ENCODE measurements at places on chromosomes 1 and 21.

DNA sequence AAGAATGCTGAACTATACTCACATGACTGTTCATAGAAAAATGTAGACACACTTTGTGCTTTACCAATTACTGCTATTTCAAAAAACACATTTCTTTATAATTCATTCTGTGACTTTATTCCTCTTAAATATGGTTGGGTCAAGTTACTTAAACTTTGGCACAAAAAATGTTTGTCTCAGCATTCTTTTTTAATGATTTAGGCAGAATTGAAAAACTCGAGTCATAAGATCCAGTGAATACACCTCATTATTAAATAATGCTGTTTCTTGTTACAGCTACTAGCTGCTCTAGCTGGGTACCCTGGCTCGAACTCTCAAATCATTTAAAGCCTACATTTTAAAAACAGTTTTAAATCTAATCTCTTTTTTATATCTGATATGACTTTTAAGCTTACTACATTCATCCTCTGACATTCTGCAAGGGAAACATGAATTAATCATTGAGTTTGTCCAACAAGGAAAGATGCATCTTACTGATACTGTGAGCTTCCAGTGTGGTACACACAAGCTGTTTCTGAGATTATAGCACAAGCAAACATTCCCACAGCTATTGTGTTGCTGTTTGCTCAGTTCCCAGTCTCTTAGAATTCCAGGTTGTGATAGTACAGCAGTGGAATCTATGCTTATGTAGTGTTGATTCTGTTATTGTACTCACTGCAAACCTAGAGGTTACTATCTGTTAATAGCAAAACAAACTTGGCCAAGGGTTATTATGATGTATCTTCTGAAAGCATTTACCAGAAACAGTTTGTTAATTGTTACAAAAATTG, 746.5 kb downstream of the USP25 start:
- DNase-seq = no peak

GRCh38 chr1:156226116-156226538, 13.3 kb downstream of the PMF1 start:
- DNase-seq = no peak

- peak; percentile 52 for DNase-seq
Observed at GRCh38 chr1:20574686-20575540, 14.0 kb upstream of the CDA start.

DNA sequence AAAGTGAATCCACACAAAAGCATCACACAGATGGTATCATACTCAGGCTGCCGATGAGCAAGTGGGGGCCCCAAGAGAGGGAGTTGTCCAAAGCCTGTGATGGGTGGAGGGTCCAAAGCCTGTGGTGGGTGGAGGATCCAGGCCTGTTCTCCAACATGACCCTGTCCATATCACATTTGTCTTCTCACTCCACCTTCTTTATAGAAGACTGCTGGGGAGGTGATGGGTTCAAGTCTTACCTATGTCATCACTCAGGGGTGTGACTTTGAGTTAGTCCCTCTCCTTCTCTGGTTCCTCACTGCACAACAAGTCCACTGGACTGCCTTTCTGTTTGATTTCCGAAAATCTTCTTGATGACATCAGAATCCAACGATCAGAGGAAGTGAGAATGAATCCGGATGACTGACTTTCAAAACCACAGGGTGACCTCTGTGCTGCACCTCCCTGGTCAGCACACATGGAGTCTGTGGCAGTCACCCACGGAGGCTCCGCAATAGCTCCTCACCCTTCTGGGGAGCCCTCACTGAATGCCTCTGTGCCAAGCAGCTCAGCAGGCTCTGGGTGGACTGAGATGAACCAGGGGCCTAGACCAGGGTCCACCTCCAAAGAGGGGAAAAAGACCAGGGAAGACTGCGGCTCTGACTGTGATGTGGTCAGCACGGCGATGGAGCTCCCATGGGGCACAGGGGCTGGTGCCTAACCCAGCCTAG, 166.8 kb downstream of the HIVEP3 start:
- DNase-seq = no peak

DNA sequence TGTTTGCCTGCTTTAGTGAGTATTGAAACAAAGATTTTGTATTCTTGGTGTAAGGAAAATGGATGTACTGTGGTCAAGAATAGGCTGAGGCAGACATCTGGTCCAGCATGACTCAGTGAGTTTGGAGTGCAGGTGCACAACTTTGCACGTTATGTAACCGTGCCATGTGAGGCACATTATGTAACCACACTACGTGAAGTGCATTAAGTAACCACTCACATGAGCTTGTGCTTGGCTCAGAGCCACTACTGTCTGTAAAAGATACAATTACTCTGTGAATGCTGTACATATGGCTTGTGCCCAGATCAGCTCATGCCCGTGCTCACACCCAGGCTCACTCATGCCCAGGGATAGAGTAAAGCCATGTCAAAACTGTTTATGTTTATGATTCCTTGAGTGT, 216.8 kb downstream of the CTH start:
- no peak for DNase-seq

- no peak for DNase-seq
Observed at GRCh38 chr1:40853113-40853884, 8.9 kb downstream of the CITED4 start.

GRCh38 chr1:85137660-85138059, 63.2 kb downstream of the SYDE2 start:
- DNase-seq = no peak

- no peak for DNase-seq
Observed at GRCh38 chr1:215285013-215285800, 202.7 kb downstream of the KCNK2 start.

DNA sequence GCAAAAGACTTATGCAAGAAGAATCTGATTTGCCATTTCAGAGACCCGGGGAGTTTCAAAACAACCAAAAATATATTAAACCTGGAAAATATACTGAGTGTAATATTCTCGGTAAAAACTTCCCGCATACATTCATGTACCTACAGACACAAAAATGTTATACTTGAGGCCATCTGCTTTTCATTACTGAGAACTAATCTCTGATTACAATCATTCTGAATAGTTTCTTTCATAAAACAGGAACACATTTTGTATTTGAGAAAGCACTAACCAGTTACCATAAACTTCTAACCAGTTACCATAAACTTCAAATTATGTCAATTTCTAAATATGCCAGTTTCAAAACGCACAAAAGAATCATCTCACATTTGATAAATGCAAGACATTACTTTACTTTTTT, 7.8 kb downstream of the ZNHIT6 start:
- DNase-seq = no peak

DNA sequence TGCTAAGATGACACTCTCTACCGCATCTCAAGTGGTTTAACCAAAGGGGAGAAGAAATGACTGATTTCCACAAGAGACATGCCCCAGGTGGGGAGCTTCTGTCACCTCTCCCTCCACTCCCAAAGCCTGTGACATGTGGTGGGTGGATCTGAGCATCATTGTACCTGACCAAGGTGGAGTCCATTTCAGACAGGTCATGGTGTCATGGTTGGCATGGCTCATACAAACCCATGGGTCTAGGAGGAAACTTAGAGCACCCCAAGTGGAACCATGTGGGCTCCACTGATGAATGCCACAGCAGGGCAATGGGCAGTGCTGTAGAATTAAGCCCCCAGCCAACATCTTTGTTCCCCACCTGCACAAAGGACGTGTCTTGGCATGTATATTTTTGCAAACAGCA, 131.5 kb upstream of the EDN2 start:
- no peak for DNase-seq

- DNase-seq = no peak
Observed at GRCh38 chr1:204294357-204294756, 65.4 kb downstream of the PLEKHA6 start.

DNA sequence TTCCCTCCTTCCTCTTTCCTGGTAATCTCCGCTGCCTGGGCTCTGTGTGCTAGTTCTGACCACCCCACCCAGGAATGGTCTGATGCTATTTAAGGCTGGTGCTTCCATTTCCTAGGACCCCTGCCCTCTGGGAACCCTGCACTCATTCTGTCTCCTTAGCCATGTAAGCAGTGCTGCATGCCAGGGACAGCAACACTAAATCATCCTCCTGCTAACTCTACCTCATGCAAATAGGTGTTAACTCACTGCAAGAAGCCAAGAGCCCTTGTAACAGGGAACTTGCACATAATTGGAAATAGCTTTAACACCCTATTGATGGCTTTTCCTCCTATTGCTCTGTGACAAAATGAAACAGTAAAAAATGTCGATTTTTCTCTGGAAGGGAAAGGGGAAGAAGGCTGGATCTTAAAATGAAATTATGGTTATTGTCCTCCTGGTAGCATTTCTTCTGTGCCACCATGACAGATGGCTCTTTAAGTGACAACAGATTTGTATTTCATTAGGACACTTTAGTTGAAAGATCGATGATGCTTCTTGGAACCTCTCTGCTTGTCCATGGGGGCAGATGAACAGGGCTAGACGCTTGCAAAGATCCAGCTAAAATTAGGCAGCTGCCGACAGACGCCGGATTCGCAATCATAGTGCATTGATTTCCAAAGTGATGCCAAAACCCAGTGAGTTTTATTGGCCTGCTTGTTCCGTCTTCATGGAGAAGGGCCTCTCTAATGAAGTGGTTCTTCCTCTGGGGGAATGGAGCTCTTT, 551.7 kb downstream of the MATN1 start:
- no peak for DNase-seq

GRCh38 chr21:36323032-36323431, 3.0 kb downstream of the MORC3 start:
- no peak for DNase-seq

- DNase-seq = no peak
Observed at GRCh38 chr1:201039876-201040275, 16.4 kb upstream of the KIF21B start.

DNA sequence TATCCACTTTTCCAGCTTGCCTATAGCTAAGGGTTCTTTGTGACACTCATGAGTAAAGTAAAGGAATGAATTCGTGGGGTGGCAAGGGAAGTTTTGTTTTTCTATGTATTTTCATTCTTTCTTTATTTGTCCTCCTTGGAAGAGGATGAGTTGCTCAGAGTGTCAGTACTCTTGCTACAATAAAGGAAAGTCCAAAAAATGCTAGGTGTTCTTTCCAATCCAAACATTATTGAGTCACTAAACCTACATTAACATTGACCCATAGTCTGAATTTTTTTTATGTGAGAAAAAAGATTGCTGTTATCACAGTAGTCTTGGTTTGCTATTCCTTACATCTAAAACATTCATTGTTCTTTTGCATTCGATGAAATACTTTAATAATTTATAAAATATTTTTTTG, 959.9 kb upstream of the ADGRL4 start:
- DNase-seq = no peak

GRCh38 chr1:30751830-30752650, 5.5 kb downstream of the LAPTM5 start:
- no peak for DNase-seq

DNA sequence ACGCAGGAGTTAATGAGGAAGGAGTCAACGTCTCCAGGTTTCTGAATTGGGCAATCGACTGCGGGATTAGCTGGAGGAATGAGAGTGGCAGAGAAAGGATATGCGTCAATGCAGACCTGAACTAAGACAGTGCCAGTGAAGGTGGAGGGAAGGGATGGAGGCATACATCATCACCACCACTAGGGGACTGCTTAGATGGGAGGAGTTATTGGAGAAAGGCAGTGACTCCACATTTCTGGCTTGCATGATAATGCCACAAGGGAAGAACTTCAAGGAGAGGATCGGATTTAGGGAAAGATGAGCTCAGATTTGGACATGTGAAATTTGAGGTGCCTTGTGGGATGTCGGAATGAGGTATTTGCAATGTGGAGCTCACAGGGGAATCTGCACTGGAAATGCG, 17.5 kb downstream of the VASH2 start:
- no peak for DNase-seq

GRCh38 chr1:18954270-18955071, 2.0 kb downstream of the IFFO2 start:
- no peak for DNase-seq

DNA sequence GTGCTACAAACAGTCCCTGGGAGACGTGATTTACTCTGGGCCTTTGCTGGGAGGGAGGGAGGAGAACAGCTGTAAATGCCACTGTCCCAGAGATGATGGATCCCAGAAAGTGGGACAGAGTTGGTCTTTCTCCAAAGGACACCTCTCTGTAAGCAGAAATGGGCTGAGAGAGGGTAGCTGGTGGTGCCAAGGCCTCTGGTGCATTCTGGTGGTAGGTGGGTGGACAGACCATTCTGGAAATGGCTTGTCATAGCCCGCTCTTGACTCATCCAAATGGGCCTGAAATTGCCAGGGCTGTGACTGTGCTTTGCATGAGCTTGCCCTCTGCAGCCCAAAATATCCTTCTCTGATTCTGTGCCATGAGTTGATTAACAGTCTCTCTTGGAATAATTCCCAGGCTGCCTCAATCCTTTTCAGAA, 36.1 kb downstream of the CCDC185 start:
- no peak for DNase-seq

GRCh38 chr1:33032126-33032869, 4.4 kb downstream of the AK2 start:
- no peak for DNase-seq

DNA sequence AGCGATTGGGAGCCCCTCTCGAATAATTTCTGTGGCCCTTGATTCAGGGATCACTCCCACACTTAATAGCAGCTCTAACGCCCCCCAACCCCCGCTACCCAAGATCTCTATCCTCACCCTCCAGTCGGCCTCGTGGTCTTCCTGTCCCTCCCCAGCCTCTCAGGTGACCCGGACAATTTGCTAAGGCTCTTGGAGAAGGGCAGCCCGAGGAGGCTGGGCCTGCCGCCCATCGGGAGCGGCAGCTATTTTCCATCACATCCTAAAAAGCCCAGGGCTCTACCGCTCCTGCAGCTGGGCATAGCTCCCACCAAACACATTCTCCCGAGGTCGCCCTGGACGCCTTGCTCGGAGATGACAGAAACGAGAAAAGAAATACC, 12.0 kb upstream of the PHLDA3 start:
- no peak for DNase-seq

- no peak for DNase-seq
Observed at GRCh38 chr1:4128616-4129015, 228.5 kb upstream of the C1orf174 start.

DNA sequence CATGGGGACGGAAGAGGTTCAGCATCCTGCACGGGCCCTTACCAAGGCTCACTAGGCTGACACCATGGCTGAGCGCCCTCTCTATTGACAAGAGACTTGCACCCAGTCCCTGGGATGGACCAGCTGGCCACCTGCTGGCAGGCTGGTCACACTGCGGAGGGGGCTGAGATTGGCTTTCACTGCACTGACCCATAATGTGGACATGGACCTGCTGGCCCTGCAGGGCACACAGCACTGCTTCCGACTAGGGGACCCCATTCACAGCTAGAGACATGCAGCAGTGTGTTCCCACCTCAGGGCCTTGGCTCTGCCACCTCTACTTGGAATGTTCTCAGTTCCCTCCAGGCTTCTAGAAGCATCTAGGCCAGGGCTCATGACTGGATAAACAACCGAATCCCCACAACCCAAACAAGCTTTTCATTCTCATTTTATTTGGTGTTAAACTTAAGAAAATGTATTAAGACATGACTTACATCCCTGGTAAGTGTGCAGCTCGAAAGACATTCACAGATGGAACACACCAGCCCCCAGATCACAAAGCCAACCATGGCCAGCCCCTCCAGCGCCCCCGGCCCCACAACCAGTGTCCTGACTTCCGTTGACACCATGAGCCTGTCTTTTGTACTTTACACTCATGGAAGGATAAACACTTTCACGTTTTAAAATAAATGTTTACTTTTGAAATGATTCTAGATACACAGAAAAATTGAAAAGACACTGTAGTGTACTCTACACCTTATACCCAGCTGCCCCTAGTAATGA, 9.3 kb upstream of the SRARP start:
- peak; percentile 44 for DNase-seq

Measured in activated CD4-positive, alpha-beta T cell treated with anti-CD3 and anti-CD28 coated beads for 4 hours (primary cell).